ENCODE measurements at places on chromosomes 2 and 18. TPM values are rescaled to one million over a fixed set of nuclear protein-coding genes. Genes with fewer than 3 reads are reported as not detected.

The DNER gene
- 2.9 TPM for polyA plus RNA-seq

- DNase-seq: no peak
Measured at GRCh38 chr2:32902986-32903385, 43.8 kb upstream of the LTBP1 start.

The AQP4 gene
- polyA plus RNA-seq: 0.05 TPM

The REG1B gene
- polyA plus RNA-seq: 1.7 TPM

- no peak for DNase-seq
Measured at GRCh38 chr2:238875101-238875470, 27.2 kb downstream of the TWIST2 start.

The PPM1B gene
- 35.9 TPM for polyA plus RNA-seq

The SFT2D3 gene
- polyA plus RNA-seq: 5.5 TPM

GRCh38 chr18:29174891-29175290, 998.0 kb upstream of the CDH2 start:
- no peak for DNase-seq

DNA sequence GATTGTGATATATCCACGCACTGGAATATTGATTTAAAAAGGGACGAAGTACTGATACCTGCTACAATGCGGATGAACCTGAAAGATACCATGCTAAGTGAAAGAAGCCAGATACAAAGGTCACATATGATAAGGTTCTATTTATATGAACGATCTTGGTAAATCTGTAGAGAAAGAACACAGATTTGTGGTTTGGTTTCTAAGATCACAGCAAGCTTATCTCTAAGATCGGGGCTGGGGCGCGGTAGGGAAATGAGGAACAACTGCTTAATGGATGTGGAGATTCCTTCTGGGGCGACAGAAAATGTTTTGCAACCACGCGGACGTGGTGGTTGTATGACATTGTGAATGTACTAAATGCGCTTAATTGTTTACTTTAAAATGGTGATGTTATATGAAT, 60.1 kb downstream of the NEDD4L start:
- DNase-seq: no peak

DNA sequence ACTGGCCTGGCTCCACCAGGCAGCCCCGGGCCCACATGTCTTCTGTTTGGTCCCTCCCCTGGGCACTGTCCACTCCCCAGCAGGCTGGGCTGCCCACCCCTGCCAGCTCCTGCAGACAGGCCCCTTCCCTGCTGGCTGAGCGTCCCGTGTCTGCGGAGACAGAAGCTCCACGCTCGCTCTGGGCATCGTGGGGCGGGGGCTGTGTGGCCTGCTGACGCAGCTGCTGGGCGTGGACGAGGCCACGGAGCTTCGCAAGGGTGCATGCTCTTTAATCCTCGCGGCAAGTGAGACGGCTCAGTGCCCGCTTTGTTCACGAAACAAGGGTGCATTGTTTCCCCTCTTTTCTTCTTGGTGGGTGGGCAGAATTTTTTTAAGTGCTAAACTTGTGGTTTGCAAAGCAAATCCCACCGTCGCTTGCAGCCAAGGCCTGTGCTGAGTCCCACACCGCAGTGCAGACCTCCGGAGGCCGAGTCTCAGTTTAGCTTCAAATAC, 132.8 kb upstream of the CTDP1 start:
- no peak for DNase-seq

Data from urinary bladder (tissue), 4 donors.